Right atrium auricular region (tissue), 2 donors: ENCODE measurements at places on chromosomes 5 and 9. TPM values are rescaled to one million over a fixed set of nuclear protein-coding genes. Genes with fewer than 3 reads are reported as not detected.

The TRIM32 gene
- total RNA-seq = 13.9 TPM

DNA sequence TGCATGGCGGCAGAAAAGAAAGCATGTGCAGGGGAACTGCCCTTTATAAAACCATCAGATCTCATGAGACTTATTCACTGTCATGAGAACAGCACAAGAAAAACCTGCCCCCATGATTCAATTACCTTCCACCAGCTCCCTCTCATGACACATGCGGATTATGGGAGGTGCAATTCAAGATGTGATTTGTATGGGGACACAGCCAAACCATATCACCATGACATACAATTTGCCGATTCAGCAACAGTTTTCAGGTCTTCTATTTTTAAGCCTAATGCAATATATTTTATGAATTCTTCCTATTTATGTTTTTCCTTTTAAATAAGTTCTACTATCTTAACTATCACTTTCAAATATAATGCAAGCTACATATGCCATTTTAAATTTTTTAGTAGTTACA is 90.8 kb upstream of the CCDC152 start:
- DNase-seq = no peak

The TERT gene
- total RNA-seq = not detected

DNA sequence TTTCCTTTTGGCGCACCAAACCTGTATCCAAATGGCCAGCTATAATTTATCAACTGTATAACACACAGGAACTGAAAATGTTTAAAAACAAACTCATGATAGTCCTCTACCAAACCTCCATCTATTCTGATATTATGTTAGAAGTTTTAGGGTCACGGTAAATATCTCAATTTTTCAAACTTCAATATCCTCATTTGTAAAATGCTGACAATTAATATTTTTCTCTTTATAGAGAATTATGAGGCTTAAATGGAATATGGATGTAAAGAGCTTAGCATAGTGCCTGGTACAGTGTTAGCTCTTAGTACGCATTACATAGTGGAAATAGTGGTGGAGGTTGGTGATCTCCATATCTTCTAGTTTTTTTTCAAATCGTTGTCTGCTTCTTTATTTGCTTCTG is 917.6 kb downstream of the TLE4 start:
- DNase-seq = no peak

DNA sequence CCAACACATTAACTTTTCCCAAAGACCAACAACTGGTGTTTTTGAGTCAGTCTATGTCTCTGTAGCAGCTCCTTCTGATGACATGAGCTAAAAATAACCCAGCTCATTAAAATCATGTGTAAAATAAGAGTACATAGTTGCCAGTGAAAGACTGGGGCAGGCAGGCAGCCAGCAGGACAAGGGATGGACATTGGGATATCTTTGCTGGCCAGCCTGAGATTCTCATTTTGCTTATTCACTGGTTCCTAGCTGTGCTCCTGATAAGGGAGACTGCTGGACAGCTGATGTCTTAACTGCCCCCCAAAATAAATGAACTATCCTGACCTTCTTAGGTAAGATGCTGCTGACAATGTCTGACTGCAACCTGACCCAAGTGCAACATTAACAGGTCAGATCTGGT is 33.9 kb downstream of the EPB41L4B start:
- DNase-seq = no peak

DNA sequence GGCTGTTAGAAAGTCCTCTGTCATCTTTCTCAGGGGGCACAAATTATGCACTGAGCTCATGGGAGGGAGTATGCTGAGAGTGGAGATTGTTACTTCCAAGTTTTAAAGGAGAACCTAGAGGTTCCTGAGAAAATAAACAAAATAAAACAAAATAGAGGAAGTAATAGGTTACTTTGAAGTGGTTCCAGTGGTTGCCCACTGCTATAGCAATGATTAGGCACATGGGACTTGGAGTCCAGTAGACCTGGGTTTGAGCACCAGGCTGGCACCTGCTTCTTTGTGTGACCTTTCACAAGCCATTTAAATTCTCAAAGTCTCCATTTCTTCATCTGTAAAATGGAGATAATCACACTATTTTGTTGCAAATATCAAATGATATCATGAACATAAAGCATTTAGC is 13.8 kb upstream of the CDC23 start:
- no peak for DNase-seq

The REEP2 gene
- 28.4 TPM for total RNA-seq

The ATP10B gene
- 0.47 TPM for total RNA-seq

DNA sequence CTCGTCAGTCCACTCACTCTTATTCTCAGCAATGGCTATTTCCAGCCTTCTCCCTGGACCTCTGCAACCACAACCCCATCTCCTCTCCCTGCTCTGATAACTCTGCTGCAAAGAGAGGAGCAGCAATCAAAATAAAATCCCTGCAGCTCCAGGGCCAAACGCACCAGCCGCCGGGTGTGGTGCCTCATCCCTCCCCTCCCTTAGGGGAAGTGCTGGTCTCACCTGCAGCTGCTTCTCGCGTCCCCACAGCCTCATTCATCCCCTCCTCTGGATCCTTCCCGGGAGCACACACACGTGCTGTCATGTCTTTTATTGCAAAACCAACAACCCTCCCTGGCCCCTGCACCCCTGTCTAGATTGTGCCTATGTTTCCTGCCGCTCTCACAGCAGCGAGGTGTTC is 77.8 kb downstream of the TENT4A start:
- DNase-seq = no peak
